ENCODE measurements at places on chromosomes 3 and 15.

GRCh38 chr15:30953731-30954378, 37.6 kb downstream of the MTMR10 start:
- DNase-seq, result no peak

DNA sequence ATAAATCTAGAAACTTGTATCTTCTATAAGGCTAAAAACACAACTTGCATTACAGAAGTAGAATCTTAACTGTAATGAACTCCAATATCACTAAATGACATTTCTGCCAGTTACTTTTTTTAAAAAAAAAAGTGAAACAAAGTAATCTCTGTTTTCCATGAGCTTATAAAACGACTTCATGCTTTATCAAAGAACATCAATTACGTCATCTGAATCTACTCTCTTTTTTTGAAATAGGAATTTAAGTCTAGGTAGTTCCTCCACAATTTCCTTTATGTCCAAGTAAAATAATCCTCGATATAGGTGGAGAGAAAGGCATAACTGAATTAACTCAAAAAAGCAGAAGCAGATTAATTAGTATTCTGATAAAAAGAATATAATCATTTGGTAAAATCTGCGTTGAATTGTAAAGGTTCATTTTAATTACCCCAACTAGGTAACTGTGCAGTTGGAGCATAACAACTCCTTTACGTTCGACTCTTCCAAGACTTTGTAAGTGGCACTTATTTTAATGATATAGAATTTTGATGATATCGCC, 1.4 kb downstream of the UACA start:
- no peak for DNase-seq

DNA sequence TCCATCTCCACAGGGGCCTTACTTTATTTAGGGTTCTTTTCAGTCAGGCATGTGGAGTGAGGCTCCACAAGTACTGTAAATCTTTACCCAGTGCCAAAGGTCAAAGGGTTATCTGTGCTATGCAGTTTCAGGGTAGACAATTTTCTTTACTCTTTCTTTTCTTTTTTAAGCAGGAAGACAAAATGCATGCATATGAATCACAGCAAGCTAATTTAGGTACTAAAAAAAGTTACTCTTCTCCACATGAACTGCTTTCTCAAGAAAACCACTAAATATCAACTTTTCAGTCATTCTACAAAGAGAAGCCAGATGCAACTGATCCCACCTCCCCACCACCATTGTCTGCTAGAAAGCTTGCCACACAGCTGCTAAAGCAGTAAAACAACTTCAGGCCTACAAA, 73.3 kb upstream of the PYGO1 start:
- no peak for DNase-seq

- no peak for DNase-seq
Measured at GRCh38 chr15:95498961-95499360, 831.5 kb upstream of the NR2F2 start.

DNA sequence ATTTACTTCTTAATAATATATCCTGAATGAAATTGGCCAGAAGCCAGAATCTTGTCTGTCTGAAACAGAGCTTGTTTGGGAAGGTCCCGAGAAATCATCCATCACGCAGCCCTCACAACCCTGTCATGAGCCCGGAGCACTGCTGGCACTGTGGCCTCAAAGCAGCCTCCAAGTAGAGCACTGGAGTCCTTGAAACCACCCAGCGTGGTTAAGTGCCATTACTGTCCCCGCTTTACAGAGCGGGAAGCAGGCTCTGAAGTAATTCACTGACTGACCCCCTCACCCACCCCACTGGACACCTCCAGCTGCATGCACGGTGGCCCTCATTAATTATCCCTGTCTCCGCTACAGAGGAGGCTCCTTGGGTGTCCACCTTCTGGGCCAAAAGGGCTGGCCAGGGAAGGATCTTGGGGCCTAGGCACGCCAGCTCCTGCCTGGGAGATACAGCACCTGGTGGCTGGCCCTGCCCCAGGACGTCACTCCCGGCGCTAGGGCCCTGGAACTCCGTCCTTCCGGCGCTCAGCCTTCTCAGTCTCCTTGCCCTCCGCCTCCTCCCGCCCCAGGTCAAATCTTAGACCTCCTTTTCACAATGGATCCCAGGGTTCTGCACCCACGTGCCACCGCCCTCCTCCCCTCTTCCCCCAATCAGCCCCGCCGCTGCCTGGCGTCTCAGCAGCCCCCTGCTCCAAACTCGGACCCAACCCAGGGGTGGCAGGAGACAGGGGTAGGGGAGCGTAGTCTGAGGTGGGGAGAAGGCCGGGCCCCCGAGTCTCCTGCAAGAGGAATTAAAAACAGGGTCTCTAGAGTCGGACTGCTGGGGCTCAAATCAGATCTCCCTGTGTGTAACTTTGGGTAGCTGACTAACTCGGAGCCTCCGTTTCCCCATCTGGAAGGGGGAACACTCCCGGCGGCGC, 1.1 kb downstream of the TKT start:
- DNase-seq, result peak; percentile 14

DNA sequence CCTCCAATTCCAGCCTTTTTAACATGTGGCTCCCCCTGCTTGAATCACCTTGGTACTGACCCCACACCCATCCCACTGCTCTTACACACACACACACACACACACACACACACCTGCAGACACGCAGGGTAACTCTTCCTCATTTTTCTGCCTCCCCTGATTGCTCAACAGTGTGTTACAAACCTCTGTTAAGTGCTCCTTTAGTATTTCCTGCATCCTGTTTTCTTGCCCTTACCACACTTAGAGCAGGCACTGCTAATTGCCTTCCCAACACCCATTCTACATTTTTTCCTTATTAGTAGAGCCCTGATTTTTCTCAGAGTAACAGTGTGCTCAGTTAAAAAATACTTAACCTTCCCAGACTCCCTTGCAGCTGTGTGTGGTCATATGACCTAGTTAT, 184.0 kb downstream of the EBLN2 start:
- DNase-seq, result no peak

DNA sequence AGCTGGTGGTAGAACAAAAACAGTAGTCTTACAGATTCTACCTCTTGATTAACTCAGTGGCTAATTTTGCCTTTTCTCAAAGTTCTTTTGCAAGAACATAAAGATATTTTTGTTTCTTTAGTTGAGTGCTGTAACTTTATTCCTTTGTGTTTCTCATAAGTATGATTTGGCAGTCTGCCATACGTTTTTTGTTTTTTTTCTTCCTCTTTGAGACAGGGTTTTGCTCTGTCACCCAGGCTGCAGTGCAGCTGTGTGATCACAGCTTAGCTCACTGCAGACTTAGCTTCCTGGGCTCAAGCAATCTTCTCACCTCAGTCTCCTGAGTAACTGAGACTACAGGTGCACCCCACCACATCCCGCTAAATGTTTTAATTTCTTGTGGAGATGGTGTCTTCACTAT, 22.4 kb downstream of the B3GNT5 start:
- no peak for DNase-seq

DNA sequence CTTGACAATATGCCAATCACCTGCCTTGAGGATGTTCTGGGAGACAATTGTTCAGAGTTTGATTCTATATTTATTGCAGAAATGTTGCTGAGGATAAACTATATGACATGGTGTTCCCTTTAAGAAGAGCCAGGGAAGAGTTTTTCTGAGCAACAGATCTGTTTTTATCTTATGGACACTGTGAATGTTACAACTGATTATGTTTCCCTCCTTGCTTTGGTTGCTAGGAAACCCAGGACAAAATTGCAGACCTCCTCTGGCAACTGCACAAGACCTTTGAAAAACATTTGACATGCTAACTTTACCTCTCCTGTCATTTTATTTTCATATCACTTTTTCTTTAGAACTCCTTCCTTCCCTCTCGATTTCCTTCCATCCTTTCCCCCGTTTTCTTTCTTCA, 8.2 kb upstream of the TM6SF1 start:
- DNase-seq, result no peak

DNA sequence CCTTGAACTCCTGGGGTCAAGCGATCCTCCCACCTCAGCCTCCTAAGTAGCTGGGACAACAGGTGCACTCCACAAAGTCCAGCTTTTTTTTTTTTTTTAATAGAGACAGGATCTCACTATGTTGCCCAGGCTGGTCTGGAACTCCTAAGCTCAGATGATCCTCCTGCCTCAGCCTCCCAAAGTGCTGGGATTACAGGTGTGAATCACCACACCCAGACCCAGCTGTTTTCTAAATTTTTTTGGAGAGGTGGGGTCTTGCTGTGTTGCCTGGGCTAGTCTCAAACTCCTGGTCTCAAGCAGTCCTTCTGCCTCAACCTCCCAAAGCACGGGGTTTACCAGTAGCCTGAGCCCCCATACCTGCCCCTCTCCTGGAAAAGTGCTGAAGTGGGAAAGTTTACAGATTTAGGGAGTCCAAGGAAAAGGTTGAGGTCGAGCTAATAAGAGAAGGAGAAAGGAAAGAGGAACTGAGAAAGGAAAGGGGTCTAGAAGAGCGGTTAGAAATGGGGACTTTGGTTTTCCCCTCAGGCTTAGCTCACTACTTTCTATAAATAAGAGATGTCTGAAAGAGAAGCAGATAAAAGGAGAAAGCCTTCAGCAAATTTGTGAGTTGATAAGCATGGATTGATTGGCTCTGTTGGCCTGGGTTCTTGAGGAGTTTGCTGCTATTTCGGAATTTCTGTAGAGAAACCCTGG, 23.6 kb downstream of the UBE2E1 start:
- DNase-seq, result no peak

DNA sequence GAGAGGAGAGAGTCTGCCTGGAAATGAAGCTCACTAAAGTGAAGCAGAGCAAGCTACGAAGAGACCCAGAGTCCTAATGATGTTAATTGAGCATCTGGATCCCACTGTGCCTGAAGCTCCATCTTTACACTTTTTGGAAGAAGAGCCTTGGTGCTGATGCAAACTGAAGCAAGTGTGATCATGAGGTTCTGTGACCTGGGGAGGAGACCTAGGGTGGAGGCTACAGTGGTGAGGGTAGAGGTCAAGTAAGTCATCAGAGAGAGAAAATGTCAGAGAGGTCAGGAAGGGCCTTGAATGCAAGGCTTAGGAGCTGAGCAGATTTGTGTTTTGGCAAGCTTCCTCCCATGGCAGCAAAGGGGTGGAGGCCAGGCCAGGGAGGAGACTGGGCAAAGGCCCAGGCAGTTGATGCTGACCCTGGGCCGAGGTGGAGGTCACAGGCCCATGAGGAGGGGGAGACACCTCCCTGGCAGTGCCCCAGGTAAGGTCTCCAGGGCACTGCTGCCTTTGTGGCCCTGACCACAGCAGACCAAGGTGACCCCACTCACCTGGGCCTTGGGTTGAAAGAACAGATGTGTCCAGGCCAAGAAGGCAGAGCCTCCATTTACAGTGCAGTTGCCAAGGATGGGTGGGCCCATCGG, 1.6 kb downstream of the GRIP2 start:
- DNase-seq, result no peak

- DNase-seq, result peak; percentile 84
Measured at GRCh38 chr3:192207651-192208050, 519.7 kb downstream of the FGF12 start.

GRCh38 chr3:104939196-104939595, 427.5 kb upstream of the ALCAM start:
- DNase-seq, result no peak

DNA sequence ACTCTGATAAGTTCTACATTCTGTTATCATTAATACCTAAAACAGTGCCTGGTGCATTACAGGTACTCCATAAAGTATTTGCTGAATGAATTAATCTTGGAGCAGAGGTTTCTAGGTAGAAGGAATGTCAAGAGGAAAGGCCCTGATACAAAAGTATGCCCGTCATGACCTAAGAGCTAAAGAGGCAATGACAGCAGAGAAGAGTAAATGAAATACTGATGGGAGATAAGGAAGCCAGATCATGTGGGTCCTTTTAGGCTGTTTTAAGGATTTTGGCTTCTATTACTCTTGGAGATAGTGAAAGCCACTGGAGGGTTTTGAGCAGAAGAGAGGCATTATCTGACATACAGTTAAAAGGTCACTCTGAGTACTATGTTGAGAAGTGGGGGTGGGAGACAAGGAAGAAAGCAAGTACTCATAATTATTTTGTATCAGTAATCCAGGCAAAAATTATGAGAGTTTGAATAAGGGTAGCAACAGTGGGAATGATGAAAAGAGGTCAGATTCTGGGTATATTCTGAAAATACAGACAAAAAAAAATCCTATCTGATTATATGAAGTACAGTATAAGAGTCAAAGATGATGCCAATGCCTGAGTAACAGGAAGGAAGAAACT, 48.3 kb downstream of the DENND4A start:
- DNase-seq, result no peak

DNA sequence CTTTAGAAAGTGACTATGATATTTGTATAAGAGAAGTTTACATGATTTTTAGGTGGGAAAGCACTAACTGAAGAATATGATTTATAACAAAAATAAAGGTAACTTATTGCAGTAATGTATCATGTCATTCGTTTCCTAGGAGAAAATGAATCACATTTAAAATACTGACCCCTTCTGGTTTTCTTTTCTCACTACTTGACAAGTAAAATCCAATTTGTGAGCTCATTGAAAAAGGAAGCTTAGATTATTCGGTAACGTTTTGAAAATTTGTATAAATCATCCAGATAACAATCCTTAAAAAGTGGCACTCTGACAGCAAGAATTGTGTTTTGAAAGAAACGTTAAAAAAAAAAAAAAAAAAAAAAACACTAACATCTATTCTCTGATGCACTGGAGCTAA, 39.0 kb downstream of the NSUN3 start:
- DNase-seq, result no peak

DNA sequence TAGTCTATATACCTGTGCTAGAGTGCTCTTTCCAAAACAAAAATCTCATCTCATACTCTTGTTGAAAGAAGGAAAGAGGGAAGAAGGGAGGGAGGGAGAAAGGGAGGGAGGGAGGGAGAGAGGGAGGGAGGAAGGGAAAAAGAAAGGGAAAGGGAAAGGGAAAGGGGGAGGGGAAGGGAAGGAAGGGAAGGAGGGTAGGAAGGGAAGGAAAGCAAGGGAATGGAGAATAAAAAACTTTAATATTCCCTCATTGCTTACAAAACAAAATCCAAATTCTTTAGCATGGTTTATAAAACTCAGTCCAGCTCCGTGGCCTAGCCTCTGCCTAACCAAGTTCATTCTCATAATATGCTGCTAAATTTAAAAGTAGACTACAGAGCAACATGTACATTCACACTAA, 104.5 kb downstream of the ERC2 start:
- no peak for DNase-seq

DNA sequence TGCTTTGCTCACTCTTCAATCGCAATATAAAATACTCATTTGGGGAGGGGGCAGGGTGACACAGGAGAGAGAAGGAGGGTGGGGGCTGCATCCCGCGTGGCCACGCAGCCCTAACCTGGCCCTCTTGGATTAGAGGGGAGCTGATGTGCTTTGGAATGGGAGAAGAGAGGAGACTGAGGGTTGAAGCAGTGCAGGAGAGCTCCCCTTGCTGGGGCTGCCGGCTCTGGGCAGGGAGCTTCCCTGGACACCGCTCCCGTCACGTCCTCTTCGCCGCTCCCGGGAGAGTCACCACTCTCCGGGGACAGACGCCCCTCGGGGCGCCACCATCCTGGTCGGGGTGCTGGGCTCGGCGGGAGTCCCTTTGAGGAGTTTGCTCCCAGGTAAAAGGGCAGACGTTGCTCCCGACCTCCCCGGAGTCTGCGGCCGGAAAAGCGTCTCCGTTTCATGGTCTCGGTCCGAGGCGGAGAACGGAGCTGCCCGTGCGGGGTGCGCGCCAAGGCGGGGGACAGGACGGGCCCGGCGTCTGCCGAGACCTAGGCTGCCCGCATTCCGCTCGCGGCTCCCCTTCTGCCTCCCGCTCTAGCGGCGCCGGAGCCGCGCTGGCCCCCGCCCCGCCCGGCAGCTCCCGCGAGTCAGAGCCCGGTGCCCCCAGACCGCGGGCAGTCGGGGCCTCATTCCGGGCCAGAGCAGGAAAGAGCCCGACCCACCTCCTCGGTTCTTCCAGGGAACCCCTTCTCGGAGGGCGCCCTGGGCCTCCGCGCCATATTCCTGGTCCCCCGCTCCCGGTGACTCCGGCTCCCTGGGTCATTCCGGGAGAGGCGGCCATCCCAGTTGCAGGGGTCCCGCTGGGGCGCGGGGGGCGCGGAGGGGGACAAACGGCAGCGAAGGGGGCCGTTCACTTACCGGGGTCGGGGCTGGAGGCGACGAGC, 603 bp downstream of the SLC7A14 start:
- peak; percentile 47 for DNase-seq

All from NCI-H1092 treated with DMSO at 0.1 percent for 48 hours (cell line).